ENCODE measurements at places on chromosomes 5 and 9.

- no peak for DNase-seq
These were observed 214.8 kb downstream of the TTLL11 start for GRCh38 chr9:121878271-121878822.

DNA sequence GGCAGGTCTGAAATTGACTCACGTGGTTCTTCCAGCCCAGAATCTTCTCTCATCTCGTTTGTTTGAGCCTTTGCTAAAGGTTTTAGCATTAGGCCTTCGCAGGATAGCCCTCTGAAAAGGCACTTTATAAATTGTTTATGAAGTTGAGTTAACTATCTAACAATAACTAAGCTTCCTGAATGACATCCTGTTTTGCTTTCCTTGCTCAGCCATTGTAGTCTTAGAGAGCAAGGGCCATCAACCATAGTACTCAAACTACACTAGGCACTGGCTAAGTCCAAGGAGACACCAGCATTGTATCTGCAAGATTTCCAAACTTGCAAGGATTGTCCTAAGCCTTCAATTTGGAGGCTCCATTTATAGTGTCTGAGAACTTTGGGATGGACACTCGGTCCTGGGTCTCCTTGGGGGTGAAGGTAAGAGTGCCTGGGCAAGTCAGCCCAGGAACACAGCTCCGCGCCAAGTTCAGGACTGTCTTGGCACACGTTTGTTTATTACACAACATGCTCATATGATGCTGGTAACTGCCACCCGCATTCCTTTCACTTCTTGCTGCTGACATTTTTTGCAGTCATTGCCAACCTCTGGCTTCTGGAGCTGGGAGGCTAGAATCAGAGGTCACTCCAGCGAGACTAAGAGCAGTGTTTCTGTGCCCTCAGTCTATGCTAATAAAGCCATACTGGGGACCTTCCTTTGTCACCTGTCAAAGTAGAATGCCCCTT, 151.1 kb downstream of the ESM1 start:
- no peak for DNase-seq

- DNase-seq = no peak
These were observed 85.5 kb downstream of the ADGRV1 start for GRCh38 chr5:90644132-90644531.

GRCh38 chr9:82201196-82201595, 212.6 kb downstream of the SPATA31D1 start:
- no peak for DNase-seq

DNA sequence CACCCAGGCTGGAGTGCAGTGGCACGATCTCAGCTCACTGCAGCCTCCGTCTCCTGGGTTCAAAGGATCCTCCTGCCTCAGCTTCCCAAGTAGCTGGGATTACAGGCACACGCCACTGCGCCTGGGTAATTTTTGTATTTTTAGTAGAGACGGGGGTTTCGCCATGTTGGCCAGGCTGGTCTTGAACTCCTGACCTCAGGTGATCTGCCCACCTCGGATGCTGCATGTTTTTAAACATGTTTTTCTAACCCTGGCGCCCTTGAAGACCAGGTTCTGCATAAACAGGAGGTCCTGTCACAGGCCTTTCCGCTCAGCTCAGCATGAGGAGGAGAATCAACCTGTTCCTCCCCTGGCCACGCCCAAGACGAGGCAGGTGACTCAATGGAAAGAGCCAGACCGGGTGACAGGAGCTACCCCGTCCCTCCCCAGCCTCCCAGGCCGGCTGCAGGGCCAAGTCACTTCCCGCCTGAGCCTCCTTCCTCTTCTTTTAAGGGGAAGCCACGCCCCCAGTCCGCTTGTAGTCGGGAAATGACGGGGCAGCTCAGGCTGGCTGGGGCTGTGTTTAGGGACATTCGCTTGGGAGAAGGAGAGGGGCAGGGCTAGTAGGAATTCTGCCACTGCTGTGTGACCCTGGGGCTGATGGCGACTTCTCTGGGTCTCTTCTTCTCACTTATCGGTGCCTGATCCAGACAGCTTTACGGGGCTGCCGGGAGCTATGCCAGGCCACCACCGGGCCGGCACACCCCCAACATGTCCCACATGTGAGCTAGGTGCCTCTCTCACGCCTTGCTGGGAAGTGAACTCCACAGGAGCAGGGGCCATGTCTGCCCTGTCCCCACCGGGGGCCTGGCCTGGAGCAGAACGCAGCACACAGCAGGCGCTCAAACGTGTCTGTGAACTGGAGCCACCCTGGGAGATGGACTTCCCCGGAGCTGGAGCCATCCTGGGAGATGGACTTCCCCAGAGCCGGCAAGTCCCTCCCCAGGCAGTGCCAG, 6.1 kb downstream of the NOTCH1 start:
- DNase-seq = peak; percentile 65

DNA sequence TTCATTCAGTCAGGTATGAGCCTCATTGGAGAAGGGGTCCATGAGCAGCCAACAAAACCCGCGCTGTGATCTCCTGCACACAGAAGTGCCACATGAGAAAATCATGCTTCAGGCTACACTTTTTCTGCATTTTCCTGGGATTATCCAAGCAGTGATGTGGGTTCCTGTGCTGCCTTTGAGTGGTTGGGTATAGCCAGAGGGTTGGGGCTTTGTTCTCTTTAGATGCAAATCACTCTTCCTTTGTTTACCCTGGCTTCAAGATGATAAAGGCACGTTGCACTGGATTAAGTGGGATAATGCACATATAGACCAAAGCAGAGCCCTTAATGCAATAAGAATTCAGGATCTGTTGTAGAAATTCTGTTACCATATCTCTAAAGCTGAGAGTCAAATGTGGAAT, 18.7 kb downstream of the ECM2 start:
- no peak for DNase-seq

- DNase-seq = no peak
These were observed 60.2 kb upstream of the DMAC1 start for GRCh38 chr9:7859701-7860334.

DNA sequence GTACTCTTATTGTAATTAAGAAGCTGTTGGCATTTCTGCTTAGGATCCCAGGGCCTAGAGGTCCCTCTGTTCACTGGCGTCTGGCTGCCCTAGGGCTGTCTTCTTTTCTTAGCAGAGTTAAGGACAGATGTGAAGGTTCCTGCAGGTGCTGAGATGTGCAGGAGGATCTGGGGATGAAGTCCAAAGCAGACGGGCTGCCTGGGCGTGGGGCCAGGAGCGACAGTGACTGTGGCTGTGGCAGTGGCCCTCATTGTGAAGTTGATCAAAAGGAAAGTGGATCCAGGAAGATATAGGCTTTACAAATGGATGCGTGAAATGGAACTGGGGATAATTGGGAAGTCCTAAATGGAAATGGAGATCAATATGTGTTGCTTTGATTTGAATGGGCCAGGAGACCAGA, 19.1 kb upstream of the SH3PXD2B start:
- DNase-seq = no peak
